ENCODE measurements at places on chromosomes 2 and 18.

DNA sequence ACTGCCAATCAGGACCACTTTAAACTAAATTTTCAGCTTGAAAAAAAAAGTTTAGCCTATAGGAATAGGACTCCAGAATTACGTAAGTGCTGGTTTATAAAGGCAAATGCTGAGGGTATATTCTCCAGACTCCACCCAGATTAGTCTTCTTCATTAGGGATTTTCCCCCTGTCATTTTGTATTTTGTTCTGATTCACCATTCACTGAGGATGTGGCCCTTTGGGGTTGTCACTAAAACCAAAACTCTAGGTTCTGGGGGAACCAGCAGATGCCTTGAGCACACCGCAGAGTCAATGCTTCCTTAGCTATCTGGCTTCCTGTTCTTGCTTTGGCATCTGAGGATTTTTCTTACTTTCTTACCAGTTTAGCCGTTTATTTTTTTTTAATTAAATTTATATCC lies 10.5 kb downstream of the SCYGR4 start:
- no peak for DNase-seq

DNA sequence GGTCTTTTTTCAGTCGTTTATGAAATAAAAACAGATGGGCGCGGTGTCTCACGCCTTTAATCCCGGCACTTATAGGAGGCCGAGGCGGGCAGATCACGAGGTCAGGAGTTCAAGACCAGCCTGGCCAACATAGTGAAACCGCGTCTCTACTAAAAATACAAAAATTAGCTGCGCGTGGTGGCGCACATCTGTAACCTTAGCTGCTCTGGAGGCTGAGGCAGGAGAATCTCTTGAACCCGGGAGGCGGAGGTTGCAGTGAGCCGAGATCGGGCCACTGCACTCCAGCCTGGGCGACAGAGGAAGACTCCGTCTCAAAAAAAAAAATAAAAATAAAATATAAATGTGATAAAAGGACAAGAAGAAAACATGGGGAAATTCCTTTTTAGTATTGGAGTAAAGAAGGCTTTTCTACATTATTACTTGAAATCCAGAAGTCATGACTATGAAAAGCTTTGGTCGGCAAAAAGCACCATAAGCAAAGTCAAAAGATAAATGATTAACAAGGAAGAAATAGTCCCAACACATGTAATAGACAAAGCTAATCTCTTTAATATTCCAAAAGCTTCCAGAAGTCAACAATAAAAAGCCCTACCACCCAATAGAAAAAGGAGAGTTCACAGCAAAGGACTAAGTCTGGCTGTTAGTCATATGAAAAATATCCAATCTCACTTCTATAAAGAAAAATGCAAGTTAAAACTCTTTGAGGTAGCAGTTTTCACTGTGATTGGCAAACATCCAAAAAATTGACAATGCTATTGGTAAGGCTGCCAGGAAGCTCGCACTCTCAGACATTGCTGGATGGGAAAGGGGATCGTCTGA lies 1.4 kb upstream of the FAM168B start:
- DNase-seq: no peak

- no peak for DNase-seq
Observed at GRCh38 chr2:147904051-147904450, 59.2 kb downstream of the ACVR2A start.

- DNase-seq: no peak
Observed at GRCh38 chr2:86330001-86330400, 7.4 kb downstream of the REEP1 start.

GRCh38 chr2:52269696-52270485 lies 1238.0 kb upstream of the NRXN1 start:
- DNase-seq: peak; percentile 61

DNA sequence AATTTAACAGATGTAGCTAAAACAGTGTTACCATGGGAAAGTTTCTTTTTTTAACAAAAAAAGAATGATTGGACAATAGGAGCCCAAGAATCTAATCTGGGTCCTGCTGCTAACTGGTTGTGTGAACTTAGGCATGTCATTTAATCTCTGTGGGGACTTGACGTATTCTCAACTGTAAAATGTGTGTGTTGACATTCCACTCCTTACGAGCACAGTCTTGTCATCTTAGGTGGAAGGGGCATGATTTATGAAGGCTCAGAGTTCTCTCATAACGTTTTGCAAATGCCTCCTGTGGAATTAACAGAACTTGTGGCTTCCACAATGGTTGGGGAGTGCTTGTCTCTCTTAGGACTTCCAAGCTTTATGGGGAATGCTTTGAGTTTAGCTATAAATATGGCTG lies 125.9 kb upstream of the SATB2 start:
- no peak for DNase-seq

DNA sequence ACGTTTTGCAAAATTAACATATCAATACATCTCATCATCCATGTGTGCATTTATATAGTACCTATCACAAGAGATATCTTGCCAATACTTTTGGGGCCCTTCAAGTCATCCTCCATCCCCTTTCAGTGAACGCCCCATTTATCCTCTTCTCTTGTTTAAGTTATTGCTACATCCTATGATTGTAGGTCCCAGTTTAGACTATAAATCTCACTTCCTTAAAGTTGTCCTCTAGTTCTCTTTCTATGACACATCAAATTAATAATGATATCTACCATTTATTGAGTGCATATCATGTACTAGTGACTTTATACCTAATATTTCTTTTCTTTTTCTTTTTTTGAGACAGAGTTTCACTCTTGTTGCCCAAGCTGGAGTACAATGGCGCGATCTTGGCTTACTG lies 28.8 kb upstream of the FBXO11 start:
- no peak for DNase-seq

GRCh38 chr18:23945416-23946079 lies 69.0 kb upstream of the TTC39C start:
- DNase-seq: no peak

DNA sequence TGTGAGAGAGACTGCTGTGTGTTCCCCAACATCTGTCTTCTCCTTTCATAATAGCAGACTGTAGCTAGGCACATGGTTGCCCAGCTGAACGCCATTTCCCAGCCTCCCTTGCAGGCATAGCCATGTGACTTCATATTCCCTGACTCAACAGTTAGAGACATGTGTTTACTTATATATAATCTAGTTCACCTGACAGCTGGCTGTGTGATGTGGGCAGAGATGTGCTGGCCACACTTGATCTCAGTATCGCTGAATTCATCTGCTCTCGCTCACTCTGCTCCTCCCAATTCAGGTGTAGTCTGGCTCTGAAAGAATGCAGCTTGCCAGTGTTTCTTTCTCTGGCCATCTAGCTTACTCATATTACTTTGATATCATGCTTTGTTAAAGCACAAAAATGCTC lies 52.3 kb upstream of the SEC11C start:
- no peak for DNase-seq

Data from NB4 (cell line).